ENCODE measurements at places on chromosomes 3 and 15. TPM values are rescaled to one million over a fixed set of nuclear protein-coding genes. Genes with fewer than 3 reads are reported as not detected.

DNA sequence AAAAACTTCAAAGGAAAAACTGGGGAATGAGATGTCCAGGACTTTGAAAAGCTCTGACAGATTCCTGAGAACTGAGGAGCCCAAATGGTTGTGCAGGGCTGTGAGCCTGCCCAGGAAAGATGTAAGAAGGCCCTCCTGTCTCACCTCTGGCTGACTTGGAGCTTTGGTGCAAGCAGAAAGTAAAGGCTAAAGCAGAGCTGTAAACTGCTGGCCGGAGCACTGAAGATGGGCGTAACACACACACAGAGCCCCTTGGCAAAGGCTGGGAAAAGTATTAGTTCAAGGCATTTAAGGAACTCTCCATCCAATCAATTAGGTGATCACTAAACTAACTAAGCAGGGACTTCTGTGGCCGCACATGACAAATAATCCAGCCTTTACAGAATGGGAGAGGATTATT lies 144.1 kb upstream of the HACD2 start:
- H3K4me3 ChIP-seq, result no peak overlapping the region
- no peak for DNase-seq
- no peak overlapping the region for H3K27ac ChIP-seq
- H3K27me3 ChIP-seq, result no peaks in the 10 kb centered on the region
- H3K4me1 ChIP-seq, result no peaks in the 10 kb centered on the region

GRCh38 chr15:45203182-45203581 lies 15.4 kb upstream of the SHF start:
- peak; percentile 63 for DNase-seq
- H3K4me1 ChIP-seq, result peaks cover 38% of the 10 kb centered on the region
- H3K27ac ChIP-seq, result peak overlapping the region; percentile 42
- H3K27me3 ChIP-seq, result no peaks in the 10 kb centered on the region
- no peak overlapping the region for H3K4me3 ChIP-seq
- no peaks in the 10 kb centered on the region for H3K36me3 ChIP-seq

DNA sequence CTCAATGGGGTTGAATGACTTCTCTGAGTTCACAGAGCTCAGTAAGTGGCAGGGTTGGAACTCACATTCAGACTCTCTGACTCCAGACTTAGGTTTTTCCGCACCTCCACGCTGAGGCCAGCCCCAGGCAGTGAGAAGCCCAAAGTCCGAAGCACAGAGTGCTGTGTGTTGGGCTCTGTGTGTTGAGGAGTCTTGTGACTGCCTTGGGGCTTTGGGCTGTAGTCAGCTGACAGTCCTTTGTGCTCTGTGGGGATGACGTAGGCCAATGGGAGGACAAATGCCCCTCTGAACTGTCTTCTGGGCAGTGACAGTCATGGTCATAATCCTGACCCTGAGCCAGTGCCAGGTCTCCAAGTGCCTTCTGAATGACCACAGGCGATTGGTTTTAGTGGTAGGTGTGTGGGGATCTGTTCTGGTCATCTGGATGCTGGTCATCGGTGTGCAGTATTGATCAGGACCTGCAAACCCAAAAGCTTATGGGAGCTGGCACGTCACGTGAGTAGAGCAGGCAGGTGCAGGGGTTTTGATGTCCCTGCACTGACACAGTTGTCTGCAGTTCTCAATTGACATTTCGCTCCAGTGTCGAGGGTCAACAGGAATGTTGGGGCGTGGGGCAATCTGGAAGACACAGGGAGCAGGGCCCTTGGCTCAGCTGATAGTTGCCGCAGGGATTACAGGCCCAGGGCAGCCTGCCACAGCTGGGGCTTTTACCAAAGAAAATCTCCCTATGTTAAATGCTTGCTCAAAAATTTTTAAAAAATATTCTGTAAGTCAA lies 45.3 kb downstream of the CAPN3 start:
- H3K4me1 ChIP-seq, result no peaks in the 10 kb centered on the region
- no peak overlapping the region for H3K27ac ChIP-seq
- no peak for DNase-seq
- H3K36me3 ChIP-seq, result no peaks in the 10 kb centered on the region
- no peaks in the 10 kb centered on the region for H3K27me3 ChIP-seq

GRCh38 chr3:32401556-32402081 lies 10.0 kb downstream of the CMTM7 start:
- H3K4me1 ChIP-seq, result peaks cover 36% of the 10 kb centered on the region
- H3K4me3 ChIP-seq, result no peak overlapping the region
- no peaks in the 10 kb centered on the region for H3K27me3 ChIP-seq
- peak; percentile 95 for DNase-seq
- peak overlapping the region; percentile 97 for H3K27ac ChIP-seq

- no peaks in the 10 kb centered on the region for H3K36me3 ChIP-seq
- no peaks in the 10 kb centered on the region for H3K27me3 ChIP-seq
- H3K4me3 ChIP-seq, result no peak overlapping the region
- H3K27ac ChIP-seq, result no peak overlapping the region
- H3K4me1 ChIP-seq, result no peaks in the 10 kb centered on the region
- no peak for DNase-seq
Measured at GRCh38 chr3:8988791-8989558, 25.7 kb upstream of the RAD18 start.

The PLA2G4E gene
- total RNA-seq, result not detected

The LRRIQ4 gene
- total RNA-seq, result not detected
